ENCODE measurements at places on chromosomes 7 and 10.
A peak's percentile ranks its signal among the peaks of the same experiment; 100 is the strongest.

- no peak for DNase-seq
- H3K36me3 ChIP-seq: no peaks in the 10 kb centered on the region
- no peak overlapping the region for H3K4me3 ChIP-seq
- no peaks in the 10 kb centered on the region for H3K27me3 ChIP-seq
- no peak overlapping the region for H3K27ac ChIP-seq
Measured at GRCh38 chr10:62479523-62479922, 105.4 kb downstream of the ZNF365 start.

DNA sequence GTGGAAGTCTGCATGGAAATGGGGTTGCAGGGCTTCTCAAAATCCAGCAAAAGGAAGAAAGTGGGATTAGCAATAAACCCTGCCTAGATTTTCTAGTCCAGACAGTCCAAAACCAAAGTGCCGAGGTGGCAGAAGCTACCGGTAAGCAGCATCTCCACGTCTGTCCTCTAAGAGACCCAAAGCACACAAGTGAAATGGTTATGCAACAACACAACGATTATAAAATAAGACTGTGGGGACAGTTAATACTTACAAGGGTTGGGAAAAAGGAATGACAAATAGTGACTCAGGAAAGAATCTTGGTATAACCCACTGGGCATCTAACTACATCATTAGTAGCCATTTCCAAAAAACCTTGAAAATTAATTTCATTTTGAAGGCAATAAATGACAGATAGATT is 24.7 kb downstream of the CREB3L2 start:
- no peaks in the 10 kb centered on the region for H3K36me3 ChIP-seq
- H3K4me3 ChIP-seq: no peak overlapping the region
- H3K27me3 ChIP-seq: no peaks in the 10 kb centered on the region
- DNase-seq: no peak
- no peak overlapping the region for H3K27ac ChIP-seq

- H3K36me3 ChIP-seq: no peaks in the 10 kb centered on the region
- DNase-seq: no peak
- H3K4me3 ChIP-seq: no peak overlapping the region
- H3K4me1 ChIP-seq: no peaks in the 10 kb centered on the region
- H3K27ac ChIP-seq: no peak overlapping the region
Measured at GRCh38 chr10:107727767-107728317, 563.3 kb upstream of the SORCS1 start.

DNA sequence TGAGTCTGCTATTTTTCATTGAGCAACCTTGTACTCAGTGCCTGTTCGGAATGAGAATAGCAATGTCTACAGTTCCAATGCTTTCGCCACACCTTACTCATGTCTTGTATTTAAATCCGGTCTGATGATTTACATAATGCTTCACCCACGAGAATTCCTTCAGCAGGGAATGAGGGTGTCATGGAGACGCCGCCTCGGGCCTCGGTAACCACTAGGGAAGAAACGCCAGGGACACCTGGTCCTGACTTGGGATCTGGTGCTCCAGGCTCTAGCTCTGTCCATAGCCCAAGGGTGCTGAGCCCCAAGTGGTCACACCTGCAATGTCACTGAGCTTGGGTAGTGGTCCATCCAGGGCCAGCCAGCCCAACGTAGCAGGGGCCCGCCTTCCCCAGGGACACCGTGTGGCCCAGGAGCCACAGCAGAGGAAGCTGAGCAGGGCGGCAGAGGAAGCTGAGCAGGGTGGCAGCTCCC is 37.4 kb downstream of the PRKAG2 start:
- no peak for DNase-seq
- H3K4me1 ChIP-seq: peaks cover 4% of the 10 kb centered on the region
- H3K36me3 ChIP-seq: no peaks in the 10 kb centered on the region
- H3K27me3 ChIP-seq: no peaks in the 10 kb centered on the region
- H3K4me3 ChIP-seq: no peak overlapping the region

GRCh38 chr7:143346018-143346417 is 16.5 kb downstream of the FAM131B start:
- H3K36me3 ChIP-seq: no peaks in the 10 kb centered on the region
- H3K27ac ChIP-seq: no peak overlapping the region
- H3K4me1 ChIP-seq: no peaks in the 10 kb centered on the region
- no peak for DNase-seq

DNA sequence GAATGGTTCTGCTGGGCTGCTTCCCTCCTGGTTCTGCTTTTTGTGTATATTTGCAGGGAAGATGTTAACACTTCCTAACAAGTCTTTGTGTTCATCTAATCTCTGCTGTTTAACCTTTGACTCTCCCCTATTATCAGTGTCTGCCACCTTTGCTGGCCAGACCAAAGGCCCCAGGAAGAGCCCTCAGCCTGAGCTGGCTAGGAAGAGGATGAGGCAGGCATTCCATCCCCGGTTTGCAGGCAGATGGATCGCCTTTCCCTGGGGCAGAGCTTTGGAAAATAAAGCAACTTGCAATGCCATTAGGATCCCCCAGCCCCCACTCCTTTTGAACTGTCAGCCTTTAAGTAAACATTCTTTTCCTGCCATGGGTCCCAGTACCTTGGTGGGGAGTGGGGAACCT is 19.0 kb downstream of the DPCD start:
- no peak overlapping the region for H3K27ac ChIP-seq
- no peaks in the 10 kb centered on the region for H3K27me3 ChIP-seq
- H3K4me3 ChIP-seq: no peak overlapping the region
- DNase-seq: no peak

GRCh38 chr10:124594240-124594639 is 132.6 kb downstream of the LHPP start:
- H3K36me3 ChIP-seq: no peaks in the 10 kb centered on the region
- H3K4me1 ChIP-seq: peaks cover 4% of the 10 kb centered on the region
- no peaks in the 10 kb centered on the region for H3K27me3 ChIP-seq
- H3K4me3 ChIP-seq: no peak overlapping the region

DNA sequence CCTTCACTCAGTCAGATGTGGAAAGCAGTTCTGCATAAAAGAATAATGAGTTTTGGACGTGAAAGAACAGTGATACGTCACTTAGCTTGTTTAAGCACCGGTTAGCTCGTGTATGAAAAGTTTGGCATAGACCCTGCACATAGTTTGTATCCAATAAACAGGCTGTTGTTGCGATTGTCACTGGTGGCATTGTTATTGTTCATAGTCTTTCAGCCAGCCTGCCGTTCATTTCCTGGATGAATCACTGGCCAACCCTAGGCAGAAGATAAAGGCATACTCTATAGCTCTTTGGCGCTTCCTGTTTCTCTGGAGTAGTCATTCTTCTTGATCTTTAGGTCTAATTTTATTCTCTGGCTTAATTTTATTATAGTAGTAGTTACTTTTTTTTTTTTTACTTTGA is 57.8 kb upstream of the ANKRD30A start:
- H3K27me3 ChIP-seq: no peaks in the 10 kb centered on the region
- no peak overlapping the region for H3K27ac ChIP-seq
- H3K36me3 ChIP-seq: no peaks in the 10 kb centered on the region
- H3K4me1 ChIP-seq: no peaks in the 10 kb centered on the region
- no peak overlapping the region for H3K4me3 ChIP-seq

GRCh38 chr7:31432836-31433340 is 81.0 kb upstream of the ITPRID1 start:
- no peak overlapping the region for H3K4me3 ChIP-seq
- H3K4me1 ChIP-seq: no peaks in the 10 kb centered on the region
- no peaks in the 10 kb centered on the region for H3K27me3 ChIP-seq
- H3K27ac ChIP-seq: no peak overlapping the region
- DNase-seq: no peak
- no peaks in the 10 kb centered on the region for H3K36me3 ChIP-seq

DNA sequence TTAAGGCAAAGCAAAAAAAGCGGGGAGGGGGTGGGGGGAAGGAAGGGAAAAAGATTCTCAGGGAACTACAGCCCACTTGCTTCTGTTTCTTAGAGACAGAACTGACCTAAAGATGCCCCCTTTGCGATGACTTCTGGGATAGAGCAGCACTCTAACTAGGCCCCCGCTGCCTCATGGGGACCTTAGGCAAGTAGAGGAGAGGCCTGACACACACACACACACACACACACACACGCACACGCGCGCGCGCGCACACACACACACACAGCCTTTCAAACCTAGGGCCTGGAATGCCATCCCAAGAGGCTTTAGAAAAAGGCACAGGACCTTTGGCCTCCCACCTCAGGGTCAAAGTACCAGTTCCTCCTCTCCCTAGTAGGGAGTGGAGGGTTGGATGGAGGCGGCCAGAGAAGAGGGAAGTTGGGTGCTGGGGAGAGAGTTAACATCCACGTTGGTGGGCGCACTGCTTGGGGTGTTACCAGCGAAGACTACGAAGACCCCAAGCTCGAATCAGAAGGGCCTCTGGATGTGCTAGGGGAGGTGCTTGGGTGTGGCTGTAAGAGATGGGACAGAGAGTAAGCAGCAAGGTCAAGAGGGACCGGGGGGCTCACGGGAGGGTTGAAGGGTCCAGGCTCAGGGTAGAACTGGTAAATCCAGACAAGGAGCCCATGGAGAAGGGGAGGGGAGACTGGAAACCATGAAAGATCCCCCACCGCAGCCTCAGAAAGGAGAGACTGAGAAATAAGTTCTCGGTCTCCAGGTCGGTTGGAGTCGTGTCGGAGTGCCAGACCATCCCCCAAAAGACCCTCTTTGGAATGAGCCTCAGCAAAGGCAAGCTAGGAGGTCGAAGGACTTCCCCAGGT is 1.2 kb upstream of the COL1A2 start:
- peak overlapping the region; percentile 93 for H3K27ac ChIP-seq
- H3K36me3 ChIP-seq: no peaks in the 10 kb centered on the region
- H3K4me1 ChIP-seq: peaks cover 3% of the 10 kb centered on the region
- no peaks in the 10 kb centered on the region for H3K27me3 ChIP-seq

DNA sequence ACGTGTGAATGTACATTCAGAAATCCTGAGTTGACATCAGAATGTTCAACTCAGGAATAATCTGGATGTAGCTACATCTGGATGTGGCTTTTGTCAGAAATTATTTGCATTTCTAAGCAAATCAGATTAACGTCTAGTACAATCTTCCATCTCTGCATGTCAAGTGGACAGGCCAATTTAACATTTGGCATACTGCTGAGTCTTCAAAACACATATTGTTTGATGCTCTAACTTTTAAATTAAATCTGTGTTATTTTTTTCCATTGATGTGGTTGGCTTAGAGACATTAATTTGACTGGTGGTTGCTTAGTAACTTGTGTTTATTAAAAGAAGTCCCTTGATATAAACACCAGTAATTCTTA is 3.4 kb downstream of the STAMBPL1 start:
- H3K27me3 ChIP-seq: no peaks in the 10 kb centered on the region
- DNase-seq: no peak
- H3K36me3 ChIP-seq: no peaks in the 10 kb centered on the region
- no peak overlapping the region for H3K4me3 ChIP-seq

DNA sequence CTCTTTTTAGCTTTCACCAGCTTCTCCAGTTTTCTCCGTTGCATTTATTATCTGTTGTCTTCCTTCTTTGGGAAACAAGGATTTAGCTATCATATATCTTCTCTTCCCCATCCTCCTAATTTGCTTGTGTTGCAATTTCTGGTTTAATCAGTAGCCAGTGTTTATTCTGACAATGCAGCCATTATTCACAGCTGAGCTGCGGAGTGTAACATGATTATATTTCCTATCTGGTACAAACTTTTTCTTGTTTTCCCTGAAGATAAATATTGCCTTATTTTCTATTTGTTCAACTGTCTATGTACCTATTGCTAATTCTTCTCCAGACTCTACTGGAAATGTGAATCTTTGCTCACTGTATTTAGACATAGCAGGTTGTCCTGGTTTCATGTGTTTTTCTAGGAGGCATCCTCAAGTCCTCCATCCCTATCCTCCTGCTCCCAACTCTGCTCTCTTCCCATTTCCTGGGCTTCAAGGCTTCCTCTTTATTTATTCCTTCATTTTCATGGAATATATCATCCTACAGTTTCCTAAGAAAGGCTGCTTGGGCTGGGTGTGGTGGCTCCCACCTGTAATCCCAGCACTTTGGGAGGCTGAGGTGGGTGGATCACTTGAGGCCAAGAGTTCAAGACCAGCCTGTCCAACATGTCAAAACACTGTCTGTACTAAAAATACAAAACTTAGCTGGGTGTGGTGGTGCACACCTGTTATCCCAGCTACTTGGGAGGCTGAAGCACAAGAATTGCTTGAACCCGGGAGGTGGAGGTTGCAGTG is 72.4 kb upstream of the KDM7A start:
- no peaks in the 10 kb centered on the region for H3K36me3 ChIP-seq
- no peaks in the 10 kb centered on the region for H3K4me1 ChIP-seq
- H3K4me3 ChIP-seq: no peak overlapping the region
- H3K27ac ChIP-seq: no peak overlapping the region

DNA sequence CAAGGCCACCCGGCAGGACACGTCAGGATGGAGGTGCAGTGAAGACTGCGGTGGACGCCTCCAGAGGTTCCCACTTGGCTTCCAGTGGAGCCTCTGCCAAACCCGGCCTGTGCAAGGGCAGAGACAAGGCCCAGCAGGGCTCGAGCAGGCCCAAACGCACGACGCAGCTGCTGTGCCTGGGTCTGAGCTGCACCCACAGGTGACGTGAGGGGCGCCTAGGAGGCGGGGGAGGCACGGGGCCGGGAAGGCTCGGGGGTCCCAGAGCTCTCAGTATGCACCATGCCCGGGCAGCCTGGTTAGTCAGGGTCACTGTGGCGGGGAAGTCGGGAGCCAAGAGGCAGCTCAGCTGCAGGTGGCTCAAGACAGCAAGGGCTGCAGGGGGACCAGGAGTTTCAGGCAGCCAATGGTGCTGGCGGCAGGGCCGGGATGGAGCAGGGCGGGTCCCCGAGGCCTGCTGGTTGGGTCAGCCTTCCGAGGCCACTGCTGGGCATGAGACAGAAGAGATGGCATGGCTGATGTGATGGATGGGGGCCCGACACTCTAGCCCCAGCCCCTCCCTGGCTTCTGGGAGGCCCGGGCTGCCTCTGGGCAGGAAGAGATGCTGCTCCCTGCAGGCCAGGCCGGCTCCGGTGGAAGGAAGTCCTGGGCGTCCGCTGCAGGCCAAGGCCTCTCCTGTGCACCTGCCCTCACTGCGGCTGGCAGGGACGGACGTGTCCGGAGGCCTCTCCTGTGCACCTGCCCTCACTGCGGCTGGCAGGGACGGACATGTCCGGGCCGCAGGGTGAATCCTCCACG is 72.2 kb upstream of the CFAP46 start:
- no peaks in the 10 kb centered on the region for H3K36me3 ChIP-seq
- no peaks in the 10 kb centered on the region for H3K27me3 ChIP-seq
- H3K4me3 ChIP-seq: no peak overlapping the region
- H3K4me1 ChIP-seq: no peaks in the 10 kb centered on the region
- DNase-seq: no peak

DNA sequence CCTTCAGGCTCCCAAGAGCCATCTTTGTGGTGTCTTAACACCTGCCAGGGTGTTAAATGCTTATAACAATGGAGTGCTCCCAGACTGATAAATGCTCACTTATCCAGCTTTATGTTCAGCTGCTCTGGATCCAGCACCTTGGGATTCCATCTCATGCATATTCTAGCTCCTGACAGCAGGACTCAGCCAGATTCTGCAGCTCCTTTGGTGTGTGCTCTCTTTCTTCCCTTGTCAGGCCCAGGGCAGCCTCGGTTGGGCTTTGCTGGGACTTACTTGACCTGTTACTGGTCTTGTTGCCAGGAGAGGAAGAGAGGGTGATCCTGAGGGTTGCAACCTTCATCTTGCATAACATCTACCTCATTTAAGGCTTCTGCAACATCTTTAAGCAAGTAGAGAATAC is 59.4 kb upstream of the CCNY start:
- H3K27me3 ChIP-seq: no peaks in the 10 kb centered on the region
- no peak overlapping the region for H3K4me3 ChIP-seq
- H3K27ac ChIP-seq: no peak overlapping the region
- H3K4me1 ChIP-seq: no peaks in the 10 kb centered on the region
- no peaks in the 10 kb centered on the region for H3K36me3 ChIP-seq

Data from ovary (tissue), 10 donors.